ENCODE measurements at places on chromosomes 16 and 17. TPM values are rescaled to one million over a fixed set of nuclear protein-coding genes. Genes with fewer than 3 reads are reported as not detected.

DNA sequence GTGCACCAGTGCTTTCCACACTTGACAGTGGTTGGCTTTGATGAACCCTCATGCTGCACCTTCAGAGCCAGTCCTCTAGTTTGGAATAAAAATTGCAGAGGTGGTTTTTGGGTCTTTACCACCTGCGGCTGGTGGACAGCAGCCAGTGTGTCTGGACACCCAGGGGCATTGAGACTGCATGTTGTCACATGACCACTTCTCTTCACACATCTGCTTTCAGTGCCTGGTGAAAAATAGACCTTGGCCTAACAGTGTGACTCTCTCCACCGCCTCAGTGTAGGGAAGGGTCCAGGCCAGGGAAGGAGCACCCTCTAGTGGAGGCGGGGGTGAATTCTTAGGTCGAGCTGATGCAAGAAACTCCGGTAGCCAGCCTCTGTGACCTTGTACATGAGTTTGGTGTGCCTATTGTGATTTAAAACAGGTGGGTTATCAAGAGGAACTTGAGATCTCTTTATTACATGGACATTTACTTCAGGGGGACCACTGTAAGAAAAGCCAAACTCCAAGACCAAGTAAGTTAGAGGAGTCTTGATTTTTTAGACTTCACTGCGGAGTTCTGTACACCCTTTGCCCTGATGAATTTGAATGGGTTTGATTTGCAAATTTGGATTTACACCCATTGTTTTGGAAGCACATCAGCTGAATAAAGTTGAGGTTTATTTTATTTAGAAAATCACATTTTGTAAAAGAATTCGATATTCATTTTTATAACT is 17.9 kb downstream of the GOSR2 start:
- DNase-seq: peak; percentile 87

The PRPSAP1 gene
- 55.8 TPM for total RNA-seq

The PAGR1 gene
- 25.5 TPM for total RNA-seq

- DNase-seq: no peak
Observed at GRCh38 chr17:58289869-58290268, 9.1 kb upstream of the MPO start.

DNA sequence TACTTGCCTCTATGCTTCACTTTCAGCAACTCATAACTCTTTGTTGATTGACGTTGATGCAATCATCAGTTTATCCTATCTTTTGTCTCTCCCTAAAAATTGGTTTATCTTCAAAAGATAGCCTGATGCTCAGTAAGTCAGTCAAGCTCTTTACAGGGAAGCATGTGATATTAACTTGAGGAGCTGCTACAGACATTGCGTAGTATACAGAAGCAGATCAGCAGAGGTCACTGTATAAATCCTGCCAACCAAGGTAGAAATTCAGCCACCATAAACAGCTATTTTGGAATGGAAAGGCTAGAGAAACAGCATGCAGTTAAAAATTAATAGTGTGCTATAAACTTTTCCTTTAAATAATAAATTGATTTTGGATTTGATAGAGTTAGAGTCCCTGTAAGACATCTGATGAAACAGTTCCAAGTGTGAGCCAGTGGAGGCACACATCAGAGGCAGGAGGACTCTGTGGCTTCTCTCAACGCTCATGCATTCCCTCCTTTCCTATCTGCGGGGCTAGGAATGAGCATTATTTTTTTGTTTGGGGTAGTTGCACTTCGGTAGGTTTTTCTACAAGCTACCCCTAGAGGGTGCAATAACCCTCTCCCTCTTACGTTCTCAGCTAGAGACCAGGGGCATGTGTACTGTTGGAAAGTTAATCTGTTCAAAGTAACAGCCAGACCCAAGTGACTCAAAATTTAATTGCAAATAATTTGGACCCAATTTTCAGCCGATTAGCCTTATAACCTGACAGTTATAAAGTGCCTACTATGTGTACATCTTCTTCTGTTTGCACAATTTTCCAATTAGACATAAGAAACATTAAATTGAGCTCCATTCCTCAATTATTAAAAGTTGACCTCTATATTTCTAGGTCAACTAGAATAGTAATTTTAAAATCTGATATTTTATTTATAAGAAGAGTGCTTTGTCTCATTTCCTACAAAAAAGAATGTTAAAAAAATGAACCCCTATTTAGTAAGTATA is 647.7 kb upstream of the SOX9 start:
- DNase-seq: peak; percentile 60

The TBC1D26 gene
- not detected for total RNA-seq

DNA sequence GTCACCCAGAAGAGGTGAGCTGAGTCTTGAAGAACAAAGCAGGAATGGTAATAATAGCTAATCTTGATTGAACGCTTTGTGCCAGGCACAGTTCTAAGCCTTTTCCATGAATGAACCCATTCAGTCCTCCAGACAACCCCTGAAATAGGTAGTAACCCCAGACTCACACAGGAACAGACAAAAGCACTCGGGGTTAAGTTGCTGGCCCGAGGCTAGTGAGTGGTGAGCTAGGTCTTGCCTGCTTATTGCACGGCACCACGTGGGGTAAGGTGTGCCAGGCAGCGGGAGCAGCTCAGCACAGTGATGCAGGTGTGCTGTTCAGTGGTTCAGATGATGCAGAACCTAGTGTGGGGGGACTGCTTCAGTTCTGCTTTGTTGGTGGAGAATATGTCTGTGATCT is 181.6 kb downstream of the RAB11FIP4 start:
- DNase-seq: no peak

- peak; percentile 83 for DNase-seq
Observed at GRCh38 chr16:83420206-83420760, 387.5 kb upstream of the HSBP1 start.

The FSCN2 gene
- total RNA-seq: 1.7 TPM

DNA sequence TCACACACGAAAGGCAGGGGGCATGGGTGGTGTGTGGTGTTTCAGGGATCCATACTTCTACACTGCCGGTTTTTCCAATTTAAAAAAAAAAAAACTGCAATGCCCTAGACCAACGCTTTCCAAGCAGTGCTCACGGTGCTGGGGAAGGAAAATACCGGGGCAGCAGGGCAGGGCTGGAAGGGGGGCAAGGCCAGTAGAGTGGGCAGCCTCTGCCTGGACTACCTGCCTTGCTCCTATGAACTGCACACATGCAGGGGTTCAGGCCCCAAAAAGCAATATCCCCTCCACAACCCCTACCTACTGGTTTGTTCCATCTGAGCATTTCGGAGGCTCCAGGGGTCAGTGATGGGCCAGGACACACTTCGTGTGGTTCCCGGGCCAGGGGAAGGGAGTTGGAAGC is 29.4 kb downstream of the RPH3AL start:
- no peak for DNase-seq

GRCh38 chr17:15418781-15419180 is 48.6 kb downstream of the CDRT4 start:
- no peak for DNase-seq

DNA sequence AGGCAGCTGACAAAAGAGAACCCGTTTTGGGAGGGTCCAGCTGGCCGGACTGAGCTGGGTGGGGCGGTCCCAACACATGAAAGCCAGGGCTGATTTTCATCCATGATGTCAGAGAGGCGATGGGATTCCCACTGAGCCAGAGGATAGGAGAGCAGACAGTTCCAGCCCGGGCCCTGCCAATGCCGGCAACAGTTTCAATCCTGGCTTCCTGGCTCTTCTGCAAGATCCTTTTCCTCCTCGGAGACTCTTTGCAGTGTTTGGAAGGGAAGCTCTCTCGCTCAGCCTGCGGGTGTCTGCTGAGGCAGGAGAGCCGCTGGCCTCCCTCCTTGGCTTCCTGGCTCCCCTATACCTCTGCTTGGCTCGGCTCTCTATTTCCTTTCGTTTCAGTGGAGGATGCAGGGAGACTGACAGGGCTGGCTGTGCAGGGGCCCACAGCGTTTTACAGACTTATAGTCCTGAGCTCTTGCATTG is 145.5 kb upstream of the SOX9 start:
- peak; percentile 88 for DNase-seq

GRCh38 chr17:40219594-40220338 is 662 bp downstream of the WIPF2 start:
- DNase-seq: peak; percentile 91

DNA sequence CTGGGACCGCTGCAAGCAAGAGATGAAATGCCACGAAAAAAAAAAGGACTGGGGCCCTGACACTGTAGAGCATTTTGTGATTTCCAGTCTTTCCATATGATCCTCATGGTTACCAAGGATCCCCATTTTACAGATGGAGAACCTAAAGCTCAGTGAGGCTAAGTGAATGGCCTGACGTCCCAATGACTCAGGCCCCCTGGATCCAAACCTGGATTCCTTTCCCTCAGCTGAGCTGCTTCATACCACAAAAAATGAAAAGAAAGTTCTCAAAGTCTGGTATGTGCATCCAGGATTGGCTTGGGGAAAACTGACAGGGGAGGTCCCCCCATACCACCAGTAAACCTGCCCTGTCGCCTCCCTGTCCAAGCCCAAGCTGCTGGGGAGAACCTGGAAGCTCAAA is 80.5 kb downstream of the TEX14 start:
- no peak for DNase-seq

DNA sequence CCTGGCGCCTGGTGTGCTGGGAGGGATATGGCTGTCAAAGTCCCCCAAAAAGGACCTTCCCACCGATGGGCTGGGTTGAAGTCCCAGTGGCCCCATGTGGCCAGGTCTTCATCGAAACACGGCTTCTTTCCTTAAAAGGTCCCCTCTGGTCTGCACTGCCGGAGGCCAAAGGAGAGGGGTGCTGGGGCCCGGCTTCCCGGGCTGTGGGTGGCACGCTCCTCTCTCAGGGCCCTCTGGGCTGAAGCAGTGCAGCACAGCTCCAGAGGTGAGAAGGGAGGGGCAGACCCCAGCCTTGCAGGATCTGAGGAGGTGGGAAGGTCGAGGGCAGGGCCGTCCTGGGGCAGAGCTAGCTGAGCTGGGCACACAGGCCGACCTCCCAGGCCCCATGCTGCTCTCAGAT is 6.7 kb downstream of the NPTX1 start:
- DNase-seq: no peak

- no peak for DNase-seq
Observed at GRCh38 chr16:66972983-66973382, 11.9 kb downstream of the CES3 start.

GRCh38 chr16:84806256-84806889 is 13.4 kb upstream of the CRISPLD2 start:
- peak; percentile 59 for DNase-seq

DNA sequence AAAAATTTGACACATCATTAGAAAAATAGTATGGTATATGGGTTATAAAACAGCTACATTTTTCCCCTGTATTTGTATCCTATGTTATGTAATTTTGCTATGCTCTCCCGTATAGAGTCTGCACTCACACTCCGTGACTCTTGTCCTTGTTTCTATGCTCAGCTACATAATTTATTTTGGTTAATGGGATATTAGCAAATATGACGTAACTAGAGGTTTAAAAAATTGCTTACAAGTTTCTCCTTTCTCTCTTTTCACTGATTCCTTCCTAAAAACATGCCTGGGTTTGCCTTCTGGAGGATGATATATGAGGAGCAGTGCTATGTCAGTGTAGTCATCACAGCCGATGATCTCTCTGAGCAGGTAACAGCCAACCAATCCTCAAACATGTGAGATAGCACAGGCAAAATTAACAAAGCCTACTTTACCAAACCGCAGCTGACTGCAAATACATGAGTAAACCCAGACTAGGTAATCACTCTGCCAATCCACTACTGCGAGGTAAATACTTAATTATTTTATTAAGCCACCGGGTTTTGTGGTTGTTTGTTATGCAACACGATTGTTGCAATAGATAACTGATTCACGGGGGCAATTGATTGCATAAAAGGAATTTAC is 126.9 kb downstream of the KIF2B start:
- DNase-seq: no peak

- no peak for DNase-seq
Observed at GRCh38 chr16:60905811-60906210, 1130.4 kb downstream of the CDH8 start.

The DEXI gene
- 56.2 TPM for total RNA-seq

The MSRB1 gene
- 9.2 TPM for total RNA-seq

The GRB7 gene
- 11.4 TPM for total RNA-seq

- DNase-seq: no peak
Observed at GRCh38 chr17:68513932-68514331, 1.7 kb downstream of the PRKAR1A start.

- DNase-seq: peak; percentile 48
Observed at GRCh38 chr17:14299280-14300141, 1.4 kb upstream of the HS3ST3B1 start.

The TPSD1 gene
- 0.51 TPM for total RNA-seq

- no peak for DNase-seq
Observed at GRCh38 chr17:38797828-38798227, 1.5 kb downstream of the PIP4K2B start.

The C1QL1 gene
- total RNA-seq: 1.2 TPM

DNA sequence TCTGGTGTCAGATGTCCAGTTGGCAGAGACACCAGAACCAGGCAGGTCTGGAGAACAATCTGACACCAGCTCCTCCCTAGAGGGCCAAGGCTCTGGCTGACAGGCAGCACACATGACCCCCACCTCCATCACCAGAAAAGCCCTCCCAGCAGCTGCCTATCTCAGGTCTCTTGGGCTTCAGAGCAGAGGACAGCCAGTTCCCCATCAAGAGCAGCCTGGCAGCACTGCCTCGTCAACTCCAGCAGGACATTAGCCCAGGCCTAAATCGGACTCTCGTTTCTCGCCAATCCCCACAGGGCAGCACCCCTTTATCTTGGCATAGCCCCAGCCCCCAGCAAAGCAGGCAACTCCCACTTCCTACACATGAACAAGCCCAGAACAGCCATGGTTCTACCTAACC is 4.4 kb downstream of the JUP start:
- DNase-seq: no peak

DNA sequence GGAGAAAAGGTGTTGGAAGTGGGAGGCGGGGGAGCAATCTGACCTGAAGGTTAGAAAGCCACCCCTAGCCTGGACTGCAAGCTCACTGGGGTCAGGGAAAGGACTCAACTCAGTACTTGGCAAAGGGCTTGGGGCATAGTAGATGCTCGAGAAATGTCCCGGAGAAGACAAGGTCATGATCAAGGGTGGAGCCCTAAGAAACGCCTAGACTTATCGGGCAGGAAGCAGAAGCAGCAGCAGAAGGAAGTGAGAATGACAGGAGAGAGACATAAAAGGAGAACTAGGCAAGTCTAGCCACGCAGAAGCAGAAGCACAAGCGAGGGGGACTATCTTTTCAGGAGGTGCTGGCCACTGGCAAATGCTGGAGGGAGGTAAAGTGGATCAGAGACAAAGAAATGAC is 10.2 kb downstream of the COTL1 start:
- no peak for DNase-seq
